ENCODE measurements at places on chromosomes 3 and 15. TPM values are rescaled to one million over a fixed set of nuclear protein-coding genes. Genes with fewer than 3 reads are reported as not detected.

CCR9 gene
- 0.15 TPM for total RNA-seq

NPHP3 gene
- 35.5 TPM for total RNA-seq

SLC28A1 gene
- not detected for total RNA-seq

DNA sequence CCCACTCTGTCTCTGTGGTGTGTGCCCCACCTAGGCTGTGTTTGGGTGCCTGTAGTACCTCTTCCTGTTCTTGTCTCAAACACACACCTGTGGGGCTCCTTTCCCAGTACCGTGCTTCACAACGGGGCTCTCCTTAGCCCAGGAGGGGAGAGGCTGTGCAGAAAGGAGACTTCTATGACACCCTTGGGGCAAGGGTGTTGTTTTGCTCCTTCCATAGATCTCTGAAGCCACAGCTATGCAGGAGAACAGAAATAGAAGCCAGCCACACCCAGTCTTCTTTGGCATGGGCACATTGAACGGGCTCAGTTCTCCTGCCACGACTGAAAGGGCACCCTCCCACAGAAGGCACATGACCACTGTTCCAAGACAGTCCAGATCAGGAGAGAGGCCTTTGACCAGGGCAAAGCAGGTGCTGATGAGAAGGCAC is 74.3 kb downstream of the LIPC start:
- ATAC-seq = no peak

DNA sequence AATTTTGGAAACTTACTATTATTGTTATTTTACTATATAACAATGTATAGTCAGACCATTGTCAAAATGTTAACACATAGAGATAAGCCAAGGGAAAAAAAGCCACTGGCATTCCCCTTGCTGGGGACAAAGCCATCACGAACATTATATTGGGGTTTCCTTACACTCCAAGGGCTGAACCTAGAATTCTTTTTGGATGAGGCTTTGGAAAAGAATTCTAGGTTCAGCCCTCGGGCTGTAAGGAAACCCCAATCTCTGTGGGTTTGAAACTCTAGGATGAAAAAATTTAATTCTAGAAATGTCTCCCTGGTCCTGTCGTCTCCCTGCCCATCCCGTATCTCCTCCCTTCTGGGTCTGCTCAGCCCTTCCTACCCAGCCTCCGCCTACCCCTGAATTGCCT is 67.0 kb upstream of the SMAD6 start:
- ATAC-seq = no peak

DNA sequence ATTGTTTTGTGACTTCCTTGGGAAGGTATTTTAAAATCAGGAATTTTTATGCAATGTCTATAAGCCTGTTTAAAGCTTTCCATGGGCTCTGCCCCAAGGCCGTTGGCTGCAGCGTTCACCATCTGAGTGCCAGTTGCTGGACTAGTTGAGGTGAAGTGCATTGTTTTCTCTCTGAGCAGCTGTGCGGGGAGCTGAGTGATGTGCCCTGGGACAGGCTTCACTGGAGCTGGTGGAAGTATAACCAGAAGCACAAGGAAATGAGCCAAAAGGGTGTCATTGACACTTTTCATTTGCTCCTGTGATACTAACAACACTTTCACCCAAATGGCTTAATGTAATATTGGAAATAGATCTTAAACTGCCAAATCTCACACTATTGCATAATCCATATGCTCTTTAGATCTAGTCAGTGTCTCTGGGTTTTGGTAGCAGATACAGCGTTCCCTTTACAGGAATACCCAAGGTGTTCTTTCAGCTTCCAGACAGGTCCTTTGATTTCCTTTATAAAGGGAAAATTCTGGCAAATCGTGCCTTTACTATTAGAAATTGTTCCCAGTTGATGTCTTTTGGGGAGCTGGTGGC is 29.2 kb downstream of the APH1B start:
- ATAC-seq = no peak

GRCh38 chr3:135908225-135908624 is 57.3 kb upstream of the PPP2R3A start:
- ATAC-seq = no peak

- no peak for ATAC-seq
Measured at GRCh38 chr3:23654571-23654970, 151.2 kb upstream of the UBE2E1 start.

DNA sequence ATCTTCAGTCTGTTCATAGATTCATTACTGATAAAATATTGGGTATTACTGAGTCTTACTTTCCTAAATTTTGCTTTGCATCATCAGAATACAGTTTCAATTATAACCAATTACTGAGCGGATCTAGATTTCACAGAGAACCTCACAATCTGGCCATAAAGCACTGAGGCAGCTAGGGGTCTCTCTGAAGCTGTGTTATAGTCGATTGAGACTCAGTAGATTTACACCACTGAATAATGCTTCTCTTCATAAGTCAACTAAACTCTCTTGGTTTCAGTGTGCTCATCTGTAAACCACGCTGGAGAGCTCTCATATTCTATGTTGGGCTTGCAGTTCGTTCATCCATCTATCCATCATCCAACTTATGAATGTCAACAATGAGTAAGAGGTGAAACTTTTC is 180.6 kb downstream of the GREM1 start:
- ATAC-seq = no peak

DNA sequence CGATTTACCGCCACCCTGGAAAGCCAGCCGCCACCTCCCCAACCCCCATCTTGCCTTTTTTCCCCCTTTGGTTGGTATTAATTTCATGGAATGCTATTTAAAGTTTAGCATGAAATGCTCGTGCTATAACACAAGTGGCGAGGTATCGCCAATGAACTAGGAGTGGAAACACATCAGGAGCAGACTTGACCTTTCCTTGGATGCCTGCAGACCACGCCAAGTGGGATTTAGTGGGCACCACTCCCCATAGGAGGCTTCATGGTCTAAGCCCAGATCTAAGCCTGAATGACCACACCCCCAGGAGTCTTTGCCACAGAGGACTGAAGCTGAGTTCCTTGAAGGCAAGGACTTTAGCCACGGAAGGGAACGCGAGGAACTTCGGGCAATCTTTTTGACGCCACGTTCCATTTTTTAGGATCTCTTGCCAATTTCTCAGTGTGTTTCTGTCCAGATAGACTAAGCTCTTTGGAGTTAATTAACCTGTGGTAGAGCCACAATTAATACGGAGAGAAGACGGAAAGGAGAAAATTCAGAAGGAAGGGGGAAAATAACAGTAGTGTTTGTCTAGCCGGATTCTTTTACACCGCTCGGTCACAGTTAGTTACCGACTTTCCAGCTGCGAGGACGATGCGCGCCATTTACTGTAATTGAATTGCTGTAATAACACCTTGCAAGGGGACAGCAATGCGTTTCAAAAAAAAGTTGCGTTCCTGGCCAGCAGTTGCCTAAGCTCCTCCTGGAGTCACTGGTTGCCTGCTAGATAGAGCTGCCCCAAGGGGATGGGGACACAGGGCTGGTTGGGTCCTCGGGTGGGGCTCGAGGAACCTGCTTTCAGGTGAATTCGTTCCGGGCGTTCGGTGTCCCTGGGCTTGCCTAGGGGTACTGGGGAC is 37.1 kb downstream of the NR2F2 start:
- ATAC-seq = no peak

DNA sequence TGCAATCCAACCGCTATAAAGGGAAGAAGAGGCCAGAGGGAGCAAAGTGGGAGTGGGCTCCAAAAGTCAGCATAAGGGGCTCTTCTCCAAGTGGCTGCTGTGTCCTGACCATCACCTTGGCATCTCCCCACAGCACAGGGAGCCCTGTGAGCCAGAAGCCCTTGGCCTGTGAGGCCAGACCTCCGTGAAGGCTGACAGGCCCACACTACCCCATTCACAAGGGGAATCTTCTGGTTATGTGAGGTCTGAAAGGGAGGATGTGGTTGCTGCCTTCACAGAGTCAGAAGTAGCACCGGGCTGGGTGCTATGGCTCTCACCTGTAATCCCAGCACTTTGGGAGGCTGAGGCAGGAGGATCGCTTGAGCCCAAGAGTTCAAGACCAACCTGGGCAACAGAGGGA is 2.6 kb upstream of the ULK3 start:
- peak; percentile 22 for ATAC-seq
